NCI-H1092 (cell line): ENCODE measurements at places on chromosomes 16 and 17.

DNA sequence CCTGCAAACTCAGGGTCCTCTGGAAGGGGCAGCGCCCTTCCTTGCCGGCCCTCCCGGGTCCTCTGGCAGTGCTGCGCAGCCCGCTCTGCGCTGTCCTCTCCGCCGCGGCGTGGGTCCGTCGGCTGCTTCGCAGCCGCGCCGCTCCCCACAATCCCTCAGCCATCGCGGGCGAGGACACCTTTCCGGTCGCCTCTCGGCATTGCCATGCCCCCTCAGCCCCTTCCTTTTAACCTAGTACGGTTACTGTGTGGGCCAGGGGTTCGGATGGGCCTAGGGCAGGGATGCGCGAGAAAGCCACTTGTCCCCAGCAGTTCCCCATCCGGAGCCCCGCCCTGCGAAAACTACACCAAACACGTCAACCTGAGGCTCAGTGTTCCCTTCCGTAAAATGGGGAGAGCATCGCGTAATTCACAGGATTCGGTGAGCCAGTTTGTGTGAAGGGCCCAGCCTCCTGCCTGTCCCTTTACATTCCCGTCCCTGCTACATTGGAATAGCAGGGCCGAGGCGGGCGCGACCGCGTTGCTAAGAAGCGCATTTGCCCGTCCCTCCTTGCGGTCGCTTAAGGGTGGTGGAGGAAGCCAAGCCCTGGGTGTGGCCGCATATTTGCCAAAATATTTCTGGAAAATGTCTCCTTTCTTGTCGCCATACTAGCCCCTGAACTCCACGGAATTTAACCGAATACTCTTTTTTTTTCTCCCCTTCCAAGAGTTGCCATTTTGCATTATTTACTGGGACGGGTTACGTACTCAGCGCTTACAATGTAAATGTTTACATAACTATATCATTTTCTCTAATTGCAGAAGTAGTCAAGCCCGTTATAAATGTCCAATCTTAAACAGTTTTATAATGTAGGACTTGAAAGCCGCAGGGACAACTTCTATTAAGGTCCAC, 13.2 kb downstream of the COPZ2 start:
- DNase-seq: no peak

DNA sequence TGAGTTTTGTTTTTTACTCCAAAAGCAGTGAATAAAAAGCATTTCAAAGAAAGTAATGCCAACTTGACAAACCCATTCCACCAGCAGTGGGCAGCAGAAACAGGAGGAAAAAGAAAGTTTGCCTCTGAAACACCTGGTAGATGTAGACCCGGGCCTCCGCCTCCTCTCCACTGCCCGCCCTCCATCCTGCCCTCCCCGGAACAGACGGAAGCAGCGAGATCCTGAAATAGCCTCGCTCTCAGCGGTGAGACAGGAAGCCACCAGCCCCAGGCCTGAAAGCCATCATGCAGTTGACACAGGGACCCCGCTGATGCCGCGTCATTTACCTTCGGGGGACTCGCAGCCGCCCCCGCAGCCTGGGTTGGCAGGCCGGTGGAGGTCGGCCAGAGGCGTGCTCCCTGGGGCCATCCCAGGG, 67.8 kb downstream of the C16orf78 start:
- no peak for DNase-seq

GRCh38 chr17:36503456-36504155, 17.1 kb downstream of the ZNHIT3 start:
- no peak for DNase-seq

DNA sequence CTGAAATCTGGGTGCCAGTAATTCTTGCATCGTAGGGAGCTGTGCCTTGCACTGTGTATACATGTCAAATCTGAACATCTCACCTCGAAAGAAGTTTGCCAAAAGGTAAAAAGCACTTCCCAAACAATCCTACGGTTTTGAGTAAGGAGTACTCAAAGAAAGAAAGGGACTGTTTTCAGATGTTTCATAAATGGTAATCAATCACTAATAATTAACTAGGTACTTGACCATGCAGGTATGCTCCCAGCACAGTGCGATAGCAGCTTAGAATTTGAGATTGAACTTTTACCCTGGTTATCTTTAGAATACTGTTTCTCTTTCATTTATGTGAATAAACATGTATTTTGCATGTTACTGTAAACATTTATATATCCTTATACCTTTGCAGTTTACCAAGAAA, 39.0 kb downstream of the PRKCA start:
- no peak for DNase-seq

- DNase-seq: no peak
These were observed 613.5 kb downstream of the RBFOX1 start for GRCh38 chr16:7946142-7946541.

DNA sequence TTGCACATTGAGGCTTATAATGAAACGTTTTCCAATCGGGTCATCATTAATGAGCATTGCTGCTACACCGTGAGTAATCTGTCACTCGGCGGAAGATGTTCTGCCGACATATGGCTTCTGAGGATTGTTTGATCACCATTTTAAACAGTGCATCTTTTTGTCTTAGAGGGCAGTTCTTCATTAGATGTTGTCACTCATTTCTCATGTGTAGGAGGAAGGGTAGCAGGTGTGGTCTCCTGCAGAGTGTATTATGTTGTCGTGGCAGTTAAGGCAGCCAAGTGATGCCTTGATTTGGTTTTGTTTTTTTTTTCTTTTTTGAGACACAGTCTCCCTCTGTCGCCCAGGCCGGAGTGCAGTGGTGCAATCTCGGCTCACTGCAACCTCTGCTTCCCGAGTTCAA, 50.5 kb downstream of the SEC14L1 start:
- DNase-seq: no peak
